ENCODE measurements at places on chromosomes 12 and 14. TPM values are rescaled to one million over a fixed set of nuclear protein-coding genes. Genes with fewer than 3 reads are reported as not detected.

C3AR1 gene
- 0.22 TPM for total RNA-seq

SOAT2 gene
- not detected for total RNA-seq

PYGL gene
- total RNA-seq: 96.8 TPM

WSCD2 gene
- not detected for total RNA-seq

TRIM9 gene
- 0.36 TPM for total RNA-seq

DAO gene
- total RNA-seq: not detected

P2RX2 gene
- not detected for total RNA-seq

CLEC6A gene
- not detected for total RNA-seq

GRCh38 chr12:22014783-22015144 is 31.3 kb upstream of the CMAS start:
- no peak for DNase-seq

DNA sequence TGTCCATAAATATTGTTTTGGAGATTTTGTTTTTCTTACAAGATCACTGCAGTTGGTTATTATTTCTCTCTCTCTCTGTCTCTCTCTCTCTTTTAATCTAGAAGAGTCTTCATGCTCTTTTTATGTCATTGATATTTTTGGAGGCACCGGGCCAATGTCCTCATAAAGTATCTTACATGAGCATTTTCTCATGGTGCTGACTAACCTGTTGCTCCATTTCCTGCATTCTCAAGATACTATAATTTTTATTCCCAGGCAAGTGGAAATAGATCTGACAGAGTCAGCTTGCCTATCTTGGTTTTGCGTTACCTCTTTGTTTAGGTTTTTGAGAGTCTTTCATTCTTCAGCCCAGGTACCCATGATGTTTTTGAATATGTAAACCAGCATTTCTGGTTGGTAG is 938.8 kb upstream of the FBXO33 start:
- no peak for DNase-seq

DNA sequence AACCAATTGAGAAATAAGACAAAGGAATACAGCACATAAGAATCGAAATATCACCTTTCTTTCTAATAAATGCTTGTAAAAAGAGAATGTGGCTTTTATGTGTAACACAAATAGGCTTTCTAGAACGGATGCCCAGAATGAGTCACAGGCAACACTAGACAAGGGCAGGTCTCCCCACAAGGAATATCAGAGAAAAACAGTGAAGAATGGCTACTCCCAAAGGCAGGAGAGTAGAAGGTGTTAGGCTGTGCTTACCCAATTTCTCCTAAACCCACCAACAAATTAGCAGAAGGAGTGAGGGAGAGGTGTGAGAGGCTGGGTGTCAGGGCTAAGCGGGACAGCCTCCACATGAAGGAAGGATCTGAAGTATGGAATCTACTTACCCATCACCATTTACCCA is 55.2 kb downstream of the GALNT4 start:
- no peak for DNase-seq

DNA sequence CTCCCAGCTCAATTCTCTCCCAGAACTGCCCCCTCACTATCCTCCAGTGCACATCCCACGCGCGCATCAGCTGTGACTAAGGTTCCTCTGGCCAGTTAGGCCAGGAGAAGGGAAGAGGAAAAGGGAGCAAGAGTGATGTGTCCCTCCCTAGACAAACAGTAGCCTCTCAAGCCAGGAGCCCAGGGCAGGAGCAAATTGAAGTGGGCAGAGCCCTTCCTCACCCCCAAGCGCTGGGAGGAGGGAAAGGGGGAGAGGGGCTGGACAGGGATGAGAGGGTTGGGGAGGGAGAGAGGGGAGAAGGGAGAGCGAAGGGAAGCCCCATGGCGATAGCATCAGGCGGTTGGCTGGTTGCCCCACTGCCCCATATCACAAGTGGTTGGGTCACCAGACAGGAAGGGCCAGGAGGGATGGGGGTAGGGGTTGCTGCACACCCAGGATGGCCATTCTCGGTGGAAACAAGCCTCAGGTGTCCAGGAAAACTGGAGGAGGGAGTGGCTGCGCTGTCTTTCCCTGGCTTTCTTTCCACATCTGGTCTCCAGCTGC is 1.1 kb downstream of the CD63 start:
- DNase-seq: no peak

DNA sequence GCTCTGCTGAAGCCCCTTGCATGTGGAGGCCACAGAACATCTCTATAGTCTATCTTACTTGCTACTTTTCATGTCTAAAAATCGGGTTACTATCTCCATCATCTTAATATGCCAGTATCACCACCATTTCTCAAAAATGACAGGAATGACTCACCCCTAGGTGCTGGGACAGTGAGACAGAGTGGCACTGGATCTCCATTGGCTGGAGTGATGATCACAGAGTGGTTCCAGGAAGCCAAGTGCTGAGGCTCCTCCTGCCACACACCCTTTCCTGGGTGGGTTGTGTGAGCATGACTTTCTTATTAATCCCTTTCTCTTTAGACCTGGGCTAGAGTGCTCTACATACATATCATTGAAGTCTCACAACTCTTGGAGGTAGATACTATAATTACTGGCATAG is 3.3 kb upstream of the ASCL1 start:
- no peak for DNase-seq

- DNase-seq: no peak
Observed at GRCh38 chr12:68115281-68115680, 44.3 kb downstream of the IFNG start.

DNA sequence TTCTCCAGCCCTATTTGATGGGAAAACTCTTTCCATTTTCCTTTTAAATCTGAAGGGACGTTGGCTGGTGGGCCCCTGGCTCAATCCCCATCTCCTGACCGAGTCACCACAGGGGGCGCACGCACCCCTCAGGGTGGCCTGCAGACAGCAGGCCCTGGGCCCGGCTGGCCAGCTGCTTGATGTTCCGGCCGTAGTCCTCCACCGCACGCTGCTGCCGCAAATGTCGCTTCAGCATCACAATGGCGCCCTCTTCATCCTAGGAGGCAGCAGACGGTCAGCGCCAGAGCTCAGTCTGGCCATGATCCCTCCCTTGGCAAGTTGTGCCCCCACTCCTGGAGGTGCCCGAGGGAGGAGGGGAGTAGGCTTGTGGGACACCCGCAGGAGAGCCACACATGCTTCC is 70.0 kb downstream of the PLEKHG3 start:
- DNase-seq: no peak

DNA sequence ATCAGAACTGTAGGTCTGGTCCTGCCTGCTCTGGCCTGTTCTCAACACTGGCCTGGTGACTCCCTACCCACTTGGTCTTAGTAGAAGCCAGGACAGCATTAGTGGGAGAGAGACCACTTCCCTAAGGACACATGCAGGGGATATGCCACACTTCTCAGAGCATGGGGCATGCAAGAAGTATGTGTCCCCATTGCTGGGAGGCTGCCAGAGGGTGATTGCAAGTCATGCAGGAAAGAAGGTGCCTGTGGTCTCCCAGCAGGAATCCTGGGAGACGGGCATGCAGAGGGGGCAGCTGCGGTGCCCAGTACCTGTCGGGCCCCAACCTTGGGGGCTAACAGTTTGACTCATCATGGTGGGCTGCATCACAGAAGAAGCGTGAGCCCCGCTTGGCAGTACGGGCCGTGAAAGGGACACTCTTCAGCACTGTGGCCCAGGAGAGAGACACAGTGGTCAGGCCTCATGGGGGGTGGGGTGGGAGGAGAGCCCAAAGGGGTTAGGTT is 23.0 kb downstream of the PRPF40B start:
- DNase-seq: no peak

GRCh38 chr14:54893151-54893760 is 9.4 kb downstream of the GCH1 start:
- no peak for DNase-seq

- no peak for DNase-seq
Observed at GRCh38 chr12:17878714-17879113, 211.3 kb downstream of the RERGL start.

GRCh38 chr14:103061482-103061976 is 4.2 kb upstream of the CDC42BPB start:
- no peak for DNase-seq

DNA sequence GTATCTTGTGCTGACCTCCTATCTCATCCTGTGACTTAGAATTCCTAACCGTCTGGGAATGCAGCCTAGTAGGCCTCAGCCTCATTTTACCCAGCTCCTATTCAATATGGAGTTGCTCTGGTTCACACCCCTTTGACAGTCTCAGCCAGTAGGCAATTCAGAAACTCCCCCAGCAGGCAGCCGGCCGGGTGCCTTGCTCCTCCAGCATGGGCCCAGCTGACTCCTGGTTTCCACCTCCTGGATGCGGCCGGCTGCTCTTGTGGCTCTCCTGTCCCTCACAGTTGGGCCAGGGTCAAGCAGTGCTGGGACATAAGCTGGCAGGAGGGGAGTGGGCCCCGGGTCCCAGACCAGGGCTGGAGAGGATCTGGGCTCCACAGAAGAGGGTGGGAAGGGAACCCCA is 58.2 kb downstream of the LRRC74A start:
- no peak for DNase-seq

DNA sequence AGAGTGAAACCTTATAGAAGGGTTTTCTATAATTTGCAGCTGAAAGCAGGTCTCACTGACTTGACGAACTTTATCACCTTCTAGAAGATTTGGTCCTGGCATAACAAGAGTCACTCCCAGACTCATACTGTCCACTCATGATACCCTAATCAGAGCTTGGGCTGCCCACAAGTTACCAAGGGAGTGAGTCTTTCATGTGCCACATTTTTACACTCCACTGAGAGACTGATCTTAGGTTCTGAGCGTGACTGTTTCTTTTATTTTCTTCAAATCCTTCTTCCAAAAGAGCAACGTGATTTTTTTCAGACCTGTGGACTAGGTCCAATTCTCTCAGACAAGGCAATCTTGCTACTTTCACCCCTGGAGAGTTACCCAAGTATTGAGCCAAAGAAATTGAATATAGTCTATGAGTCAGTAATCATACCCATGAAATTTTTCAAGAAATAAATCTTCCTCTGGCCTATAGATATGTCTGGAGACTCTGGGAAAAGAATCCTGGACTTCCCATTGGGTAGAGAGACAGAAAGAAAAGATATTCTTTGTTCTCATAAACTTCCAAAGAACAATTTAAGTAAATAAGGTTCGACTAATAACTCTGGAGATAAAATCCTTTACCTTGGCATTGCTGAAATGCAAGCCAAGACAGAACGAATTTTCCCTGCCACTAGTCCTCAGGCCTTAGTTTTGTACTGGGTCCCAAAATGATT is 26.9 kb downstream of the SIX1 start:
- no peak for DNase-seq

All from epithelial cell of proximal tubule (primary cell).